Pancreas (tissue), 10 donors: ENCODE measurements at places on chromosomes 2 and 18. TPM values are rescaled to one million over a fixed set of nuclear protein-coding genes. Genes with fewer than 3 reads are reported as not detected.

DNA sequence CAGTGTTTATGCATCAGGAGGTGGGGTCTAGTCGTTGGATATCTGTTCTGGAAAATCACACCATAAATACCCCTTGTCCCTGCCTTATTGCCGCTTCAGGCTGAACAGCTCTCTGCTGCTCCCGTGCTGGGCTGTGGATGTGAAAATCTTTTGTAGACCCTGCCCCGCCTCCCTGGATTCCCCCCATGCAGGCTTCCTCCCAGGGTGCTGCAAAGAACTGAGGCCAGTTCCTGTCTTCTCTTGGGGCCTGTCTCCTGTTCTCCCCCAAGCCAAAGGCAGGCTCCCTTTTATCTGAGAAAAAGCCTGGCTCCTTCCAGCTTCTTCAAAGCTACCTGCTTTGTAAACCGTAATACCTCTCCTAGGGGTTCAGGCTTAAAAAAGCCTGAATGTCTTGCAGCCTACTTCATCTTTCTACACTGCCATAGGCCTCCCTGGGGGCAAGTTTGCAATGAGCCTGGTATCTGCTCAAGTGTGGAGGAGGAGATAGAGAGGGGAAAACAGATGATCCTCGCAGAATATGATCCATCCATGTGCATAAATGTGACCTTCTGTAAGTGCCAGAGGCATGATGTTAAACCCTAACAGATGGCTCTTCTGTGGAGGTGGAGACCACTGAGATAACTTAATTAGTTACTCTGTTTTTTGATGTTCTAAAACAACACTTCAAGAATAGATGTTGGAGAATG is 55.3 kb downstream of the VWA3B start:
- DNase-seq = no peak
- no peaks in the 10 kb centered on the region for H3K4me1 ChIP-seq
- H3K27me3 ChIP-seq = no peaks in the 10 kb centered on the region
- H3K4me3 ChIP-seq = no peak overlapping the region
- no peak overlapping the region for H3K27ac ChIP-seq
- H3K36me3 ChIP-seq = no peaks in the 10 kb centered on the region

GRCh38 chr18:50775207-50775606 is 44.6 kb downstream of the MRO start:
- no peaks in the 10 kb centered on the region for H3K4me1 ChIP-seq
- no peak overlapping the region for H3K4me3 ChIP-seq
- no peak overlapping the region for H3K27ac ChIP-seq
- H3K36me3 ChIP-seq = no peaks in the 10 kb centered on the region
- DNase-seq = no peak

DNA sequence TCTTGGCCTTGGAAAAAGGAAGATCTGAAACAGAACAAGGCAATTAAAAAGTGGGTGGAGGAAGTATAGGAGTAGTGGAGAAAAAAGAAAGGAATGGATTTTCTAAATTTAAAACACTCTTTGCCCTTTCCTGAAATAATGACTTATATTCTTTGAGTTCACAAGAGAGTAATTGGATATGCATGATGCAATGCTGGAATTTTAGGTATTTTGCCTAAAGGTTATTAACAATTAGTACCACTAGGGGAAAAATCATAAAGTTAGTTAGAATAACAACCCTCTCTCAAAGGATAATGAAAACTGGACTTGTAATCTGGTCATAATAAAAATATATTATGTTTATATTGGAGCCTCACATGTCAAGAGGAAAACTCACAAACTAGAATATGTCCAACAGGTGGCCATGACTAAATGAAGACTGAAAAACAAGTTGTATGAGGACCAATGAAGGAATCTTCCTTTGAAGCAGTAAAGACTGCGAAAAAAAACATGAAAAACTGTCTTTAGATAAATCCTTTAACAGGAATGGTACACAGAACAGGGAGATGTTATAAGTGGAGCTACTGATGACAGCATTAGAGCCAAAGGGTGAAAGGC is 281.8 kb downstream of the NCKAP5 start:
- H3K4me3 ChIP-seq = no peak overlapping the region
- no peak overlapping the region for H3K27ac ChIP-seq
- H3K27me3 ChIP-seq = no peaks in the 10 kb centered on the region
- no peak for DNase-seq
- no peaks in the 10 kb centered on the region for H3K4me1 ChIP-seq
- no peaks in the 10 kb centered on the region for H3K36me3 ChIP-seq

DNA sequence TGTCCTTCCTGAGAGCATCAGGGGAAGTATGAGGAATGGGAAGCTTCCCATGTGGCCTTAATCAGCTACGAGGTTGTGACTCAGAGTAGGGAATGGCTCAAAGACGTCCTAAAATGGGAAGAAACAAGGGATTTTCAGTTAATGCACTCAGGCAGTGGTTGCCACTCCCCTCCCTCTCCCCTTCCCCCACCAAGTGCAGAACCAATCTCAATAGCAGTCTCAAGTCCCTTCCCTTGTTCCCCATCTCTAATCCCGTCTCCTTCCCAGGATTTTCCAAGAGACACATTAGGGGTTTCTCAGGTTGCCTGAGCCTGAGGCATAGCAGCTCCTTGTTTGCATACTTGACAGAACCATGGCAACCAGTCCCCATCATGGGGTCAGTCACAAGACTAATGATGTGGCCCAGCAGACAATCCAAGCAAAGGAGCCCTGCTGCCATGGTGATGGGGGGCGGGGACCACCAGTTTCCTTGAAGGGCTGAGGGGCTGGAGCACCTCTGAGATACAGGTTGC is 18.2 kb upstream of the RESP18 start:
- no peak for DNase-seq
- no peaks in the 10 kb centered on the region for H3K4me1 ChIP-seq
- no peak overlapping the region for H3K4me3 ChIP-seq
- no peaks in the 10 kb centered on the region for H3K27me3 ChIP-seq
- no peak overlapping the region for H3K27ac ChIP-seq
- no peaks in the 10 kb centered on the region for H3K36me3 ChIP-seq

CERS6 gene
- total RNA-seq = 18.0 TPM

SLC23A3 gene
- 2.4 TPM for total RNA-seq

CHST9 gene
- total RNA-seq = 13.4 TPM
